ENCODE measurements at places on chromosomes 7 and 10.

- no peak for DNase-seq
Measured at GRCh38 chr7:70212281-70212680, 614.0 kb downstream of the AUTS2 start.

GRCh38 chr10:67603701-67604100 is 92.3 kb downstream of the CTNNA3 start:
- DNase-seq: no peak

DNA sequence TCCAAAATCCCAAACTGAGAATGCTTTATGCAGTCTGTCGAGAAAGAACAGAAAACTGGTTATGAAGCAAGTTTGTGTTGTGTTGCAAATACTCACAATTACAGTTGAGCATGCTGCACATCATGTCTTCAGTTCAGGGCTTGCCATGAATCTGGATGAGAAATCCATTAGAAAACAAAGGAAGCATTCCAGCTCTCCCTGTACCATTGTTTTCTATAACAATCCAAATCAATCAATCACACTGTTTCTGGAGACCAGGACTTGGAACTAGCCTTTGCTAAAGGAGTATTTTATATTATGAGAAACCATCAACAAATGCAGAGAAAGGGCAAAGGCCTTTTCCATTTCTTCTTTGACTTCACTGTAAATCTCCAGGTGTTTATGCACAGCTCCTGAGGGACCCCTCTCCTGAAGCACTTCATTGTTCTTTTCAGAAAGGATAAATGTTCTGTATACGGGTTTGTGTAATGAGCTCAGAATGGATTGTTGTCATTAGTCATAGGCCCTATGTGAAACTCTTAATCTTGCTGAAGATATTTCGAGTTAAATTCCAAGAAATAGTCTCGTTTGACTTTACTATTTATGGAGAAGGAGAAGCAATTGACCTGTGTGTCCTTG is 364.7 kb upstream of the POM121L12 start:
- DNase-seq: no peak

DNA sequence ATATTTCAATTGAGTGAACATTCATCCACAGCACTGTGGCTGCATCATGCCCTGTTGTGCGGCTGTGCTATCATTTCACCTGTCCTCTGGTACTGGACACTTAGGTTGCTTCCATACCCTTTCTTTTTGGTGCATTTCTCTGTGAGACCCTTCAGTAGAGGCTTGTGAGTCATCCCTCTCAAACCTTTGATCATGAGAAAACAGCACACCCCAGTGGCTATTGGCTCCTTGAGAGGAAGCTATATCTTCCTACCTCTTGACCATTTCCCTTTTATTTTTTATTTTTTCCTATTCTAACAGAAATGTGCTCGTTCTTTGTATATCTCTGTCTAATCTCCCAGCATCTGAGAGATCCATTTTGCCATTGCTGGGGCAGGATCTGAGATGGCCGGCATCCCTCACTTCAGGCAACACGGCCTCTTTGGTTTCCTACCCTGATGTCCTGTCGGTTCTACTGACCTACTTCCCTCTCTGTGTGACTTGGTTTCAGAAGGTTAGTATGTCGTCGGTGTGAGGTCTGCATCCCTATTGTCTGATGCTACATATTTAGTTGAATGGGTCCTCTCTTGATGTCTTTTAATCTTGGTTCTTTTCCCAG is 23.8 kb upstream of the PIK3AP1 start:
- DNase-seq: peak; percentile 34

- no peak for DNase-seq
Measured at GRCh38 chr10:18341055-18341454, 200.8 kb downstream of the CACNB2 start.

GRCh38 chr10:102669206-102670064 is 25.2 kb downstream of the TRIM8 start:
- DNase-seq: peak; percentile 95

DNA sequence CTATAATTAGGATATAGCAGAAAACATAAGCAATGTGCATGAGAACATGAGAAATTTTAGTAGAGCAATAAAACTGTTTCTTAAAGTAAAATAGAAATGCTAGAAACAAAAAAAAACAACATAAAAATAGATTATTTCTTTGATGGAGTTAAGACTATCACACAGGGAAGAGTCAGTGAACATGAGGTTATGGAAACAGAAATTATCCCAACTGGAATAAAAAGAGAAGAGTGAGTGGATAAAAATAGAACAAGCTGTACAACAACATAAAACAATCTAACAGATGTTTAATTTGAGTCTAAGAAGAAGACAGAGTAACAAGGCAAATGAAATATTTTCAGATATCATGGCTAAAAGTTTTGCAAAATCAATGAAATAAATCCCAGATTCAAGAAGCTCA is 7.5 kb upstream of the OR6B1 start:
- DNase-seq: peak; percentile 29

DNA sequence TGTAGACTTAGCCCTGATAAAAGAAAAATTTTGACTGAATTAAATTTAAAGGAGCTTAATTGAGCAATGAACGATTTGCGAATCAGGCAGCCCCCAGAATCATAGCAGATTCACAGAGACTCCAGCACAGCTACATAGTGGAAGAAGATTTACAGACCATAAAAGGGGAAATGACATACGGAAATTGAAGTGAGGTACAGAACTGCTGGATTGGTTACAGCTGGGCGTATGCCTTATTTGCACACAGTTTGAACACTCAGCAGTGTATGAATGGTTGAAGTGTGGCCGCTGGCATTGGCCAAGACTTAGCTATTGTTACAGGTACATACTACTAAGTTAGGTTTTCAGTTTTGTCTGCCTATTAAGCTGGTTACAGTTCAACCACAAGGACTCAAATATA is 433.5 kb upstream of the CELF2 start:
- no peak for DNase-seq

- peak; percentile 95 for DNase-seq
Measured at GRCh38 chr7:131109759-131110296, 217.8 kb upstream of the MKLN1 start.

- no peak for DNase-seq
Measured at GRCh38 chr10:31528831-31529230, 209.8 kb downstream of the ZEB1 start.

- no peak for DNase-seq
Measured at GRCh38 chr7:6618621-6619020, 3.2 kb downstream of the ZNF853 start.

GRCh38 chr10:116464257-116464656 is 36.6 kb downstream of the PNLIPRP3 start:
- peak; percentile 11 for DNase-seq

DNA sequence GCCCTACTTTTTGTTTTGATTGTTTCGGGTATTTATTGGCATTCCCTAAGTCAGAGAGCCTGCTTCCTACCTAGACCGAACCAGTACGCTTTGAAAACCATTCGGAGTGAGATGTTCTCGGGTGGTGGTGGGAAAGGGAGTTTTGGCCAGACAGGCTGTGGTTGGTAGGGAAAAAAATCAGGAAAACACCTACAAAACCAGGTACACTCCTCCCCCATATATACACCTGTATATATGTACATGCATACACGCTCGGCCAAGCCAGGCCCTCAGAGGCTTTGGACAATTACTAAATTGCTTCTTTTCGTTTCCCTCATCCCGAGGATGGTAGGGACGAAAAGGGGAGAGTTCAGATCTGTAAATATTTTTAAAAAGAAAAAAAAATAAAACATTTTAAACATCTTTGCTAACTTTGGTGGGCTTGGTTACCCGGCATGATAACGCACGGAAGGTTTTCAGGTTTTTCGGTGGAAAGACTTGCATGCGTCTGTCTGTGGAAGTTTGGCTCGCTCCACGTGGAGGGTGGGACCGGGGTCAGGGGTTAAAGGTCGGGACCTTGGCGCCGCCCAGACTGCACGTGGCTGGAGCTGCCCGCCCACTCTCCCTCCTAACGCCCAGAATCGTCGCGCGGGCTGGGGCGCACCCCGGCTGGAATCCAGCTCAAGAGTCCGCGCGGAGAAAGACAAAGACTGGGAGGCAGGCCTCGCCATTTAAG is 2.5 kb downstream of the HMX2 start:
- DNase-seq: no peak

GRCh38 chr7:72335561-72336381 is 76.4 kb downstream of the CALN1 start:
- no peak for DNase-seq

- DNase-seq: peak; percentile 59
Measured at GRCh38 chr7:3861941-3862340, 560.9 kb downstream of the SDK1 start.

DNA sequence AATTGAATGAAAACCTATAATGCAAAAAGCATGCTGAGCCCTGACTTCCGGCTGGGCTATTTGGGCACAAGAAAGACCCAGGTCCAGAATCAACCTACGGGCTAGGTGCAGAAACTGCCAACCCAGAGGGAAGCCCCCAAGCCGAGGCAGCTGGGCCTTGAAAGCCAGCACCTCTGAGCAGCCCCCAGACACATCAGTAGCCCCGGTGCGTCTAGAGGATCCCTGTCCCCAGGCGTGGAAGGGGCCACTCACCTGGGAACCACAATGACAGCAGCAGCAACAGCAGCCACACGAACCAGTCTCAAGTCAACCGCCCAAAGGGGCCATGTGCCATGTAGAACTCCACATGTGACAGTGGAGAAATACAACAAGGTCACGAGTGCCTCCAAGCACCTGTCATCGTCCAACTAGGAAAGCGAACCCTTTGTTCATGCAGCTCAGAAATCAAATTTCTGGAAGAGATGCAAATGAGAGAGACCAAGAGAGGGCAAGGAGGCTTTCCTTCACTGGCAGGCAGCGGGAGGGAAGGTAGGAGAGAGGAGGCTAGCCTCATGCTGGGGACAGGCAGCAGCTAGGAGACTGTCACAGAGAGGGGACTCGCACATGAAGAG is 57.5 kb upstream of the CHST15 start:
- no peak for DNase-seq

GRCh38 chr7:37354656-37355131 is 94.0 kb downstream of the ELMO1 start:
- DNase-seq: no peak

DNA sequence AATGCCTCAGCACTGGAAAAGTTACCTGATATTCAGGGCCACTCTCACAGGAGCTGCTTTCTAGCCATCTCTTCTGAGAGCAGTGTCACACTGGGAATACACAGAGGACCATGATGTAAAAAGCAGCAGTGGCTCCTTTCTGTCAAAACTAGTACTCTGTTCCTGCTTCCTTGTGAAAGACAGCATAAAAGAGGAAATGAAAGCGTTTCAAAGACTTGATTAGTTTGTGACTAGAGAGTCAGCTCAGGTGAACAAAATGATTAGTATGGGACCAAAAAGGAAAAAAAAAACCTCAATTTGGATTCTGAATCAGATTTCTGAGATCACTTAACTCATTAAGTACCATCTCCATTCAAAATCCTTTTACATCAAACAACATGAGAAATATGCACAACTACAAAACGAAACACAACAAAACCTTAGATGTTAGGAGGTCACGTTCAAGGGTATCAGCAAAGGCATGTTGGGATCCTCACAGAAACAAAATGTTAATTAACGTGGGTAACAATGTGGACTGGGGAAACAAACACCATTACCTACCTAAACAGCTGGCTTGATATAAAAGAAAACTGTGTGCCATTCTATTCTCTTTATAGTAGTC is 103.7 kb downstream of the MACC1 start:
- no peak for DNase-seq

DNA sequence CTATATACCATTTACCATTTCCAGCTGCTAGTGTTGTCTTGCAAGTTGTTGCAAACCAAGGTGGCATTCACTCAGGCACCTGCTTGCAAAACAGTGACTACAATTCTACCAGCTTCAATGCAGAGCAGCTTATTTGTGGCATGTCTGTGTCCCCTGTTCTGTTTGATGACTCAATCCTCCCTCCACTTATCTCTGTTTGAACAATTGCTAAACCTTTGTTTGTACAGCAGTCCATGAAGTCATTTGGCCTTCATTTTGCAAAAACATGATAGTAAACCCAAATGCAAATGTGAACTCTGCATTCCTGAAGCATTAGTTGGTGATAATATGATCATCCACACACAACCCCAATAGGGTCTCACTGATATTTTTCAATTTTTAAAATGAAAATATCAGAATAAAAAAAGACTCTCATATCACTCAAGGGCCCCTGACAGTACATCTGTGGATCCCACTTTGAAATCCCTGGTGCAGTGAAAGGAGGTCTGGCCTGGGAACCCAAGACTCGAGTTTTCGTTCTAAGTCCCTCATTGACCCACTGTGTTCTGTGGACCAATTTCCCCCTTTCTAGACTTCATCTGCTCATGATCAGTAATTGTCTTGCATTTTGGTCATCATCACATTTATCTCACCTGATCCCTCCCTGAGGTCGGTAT is 425.4 kb downstream of the RPS24 start:
- DNase-seq: peak; percentile 40

DNA sequence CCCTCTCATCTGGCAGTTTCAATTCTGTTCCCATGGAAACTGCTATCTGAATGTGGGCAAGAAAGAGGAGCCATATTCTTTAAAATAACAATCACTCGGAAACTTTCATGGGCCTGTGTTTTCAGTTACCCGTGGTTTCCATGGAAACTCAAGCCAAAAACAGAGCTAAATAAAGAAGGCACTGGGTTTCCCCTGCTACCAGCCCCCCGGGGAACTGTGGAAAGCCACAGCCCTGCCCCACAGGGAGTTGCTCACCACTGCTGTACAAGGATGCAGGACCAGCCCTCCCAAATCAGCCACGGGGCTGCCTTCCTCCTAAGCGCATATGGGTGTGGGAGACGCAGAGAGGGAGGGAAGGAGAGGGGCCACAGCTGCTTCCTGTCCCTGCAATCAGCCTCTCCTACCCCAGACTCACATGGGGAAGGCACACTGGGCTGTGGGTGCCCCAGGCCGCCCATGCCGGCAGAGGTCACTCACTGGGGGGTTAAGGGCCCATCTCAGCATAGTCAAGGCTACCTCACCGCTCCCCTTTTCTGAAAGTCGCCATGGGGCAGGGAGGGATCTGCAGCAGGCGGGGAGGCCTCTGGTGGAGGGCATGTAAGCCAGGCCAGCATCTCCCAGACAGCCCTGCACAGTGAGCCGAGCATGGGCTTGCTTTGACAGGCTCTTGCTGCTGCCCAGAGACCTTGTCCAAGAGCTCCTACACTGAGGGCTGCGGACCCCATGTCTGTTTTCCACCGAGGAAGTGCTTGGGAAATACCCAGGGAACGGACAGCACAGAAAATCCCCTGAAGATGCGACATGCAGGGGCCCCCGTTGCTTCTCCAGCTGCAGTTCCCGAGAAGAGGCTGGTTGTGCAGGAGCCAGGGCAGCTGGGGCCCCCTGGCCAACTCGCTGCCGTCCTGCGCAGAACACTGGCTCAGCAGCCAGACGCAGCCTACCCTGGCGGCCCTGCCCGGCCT is 157.3 kb upstream of the PPP2R2D start:
- no peak for DNase-seq

- DNase-seq: peak; percentile 23
Measured at GRCh38 chr10:50416181-50416824, 165.0 kb upstream of the ASAH2 start.

All from myocyte (in vitro differentiated cells).